ENCODE measurements at places on chromosomes 2 and 18. TPM values are rescaled to one million over a fixed set of nuclear protein-coding genes. Genes with fewer than 3 reads are reported as not detected.

Gene MOB4
- total RNA-seq, result 34.9 TPM

DNA sequence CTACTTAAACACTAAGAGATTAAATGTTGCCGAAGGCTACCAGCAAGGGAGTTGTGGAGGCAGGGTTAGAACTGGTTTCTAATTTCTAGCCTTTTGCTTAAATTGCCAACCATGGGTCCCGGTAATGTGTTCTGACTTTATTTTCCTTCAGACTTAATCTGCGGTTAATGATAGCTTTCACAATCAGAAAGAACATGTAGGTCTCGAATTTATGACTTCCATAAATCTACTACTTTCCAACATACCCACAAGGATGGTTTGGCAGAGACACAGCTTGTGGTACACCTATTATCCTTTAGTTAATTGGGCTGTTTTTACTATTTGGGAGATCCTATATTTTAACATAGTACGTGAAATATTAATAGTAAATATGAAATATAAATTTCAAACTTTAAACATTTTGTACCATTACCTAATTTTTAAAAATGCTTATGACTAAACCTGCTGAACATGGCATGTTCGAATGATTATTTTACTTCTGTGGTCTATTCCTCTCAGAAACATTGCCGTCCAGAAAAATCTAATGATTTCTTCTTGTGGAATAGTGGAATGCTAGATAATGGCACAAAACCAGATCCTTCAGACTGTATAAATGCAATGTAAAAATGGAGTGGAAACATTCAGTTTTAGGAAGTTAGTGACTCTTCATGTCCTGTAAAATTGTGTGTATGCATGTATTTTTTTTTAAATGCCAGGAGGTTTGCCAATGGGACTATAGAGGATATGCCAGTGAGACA is 41.3 kb downstream of the PARD3B start:
- DNase-seq, result no peak

GRCh38 chr2:145413261-145414030 is 893.5 kb upstream of the ZEB2 start:
- DNase-seq, result no peak

- no peak for DNase-seq
These were observed 111.4 kb upstream of the TEX51 start for GRCh38 chr2:126787289-126787688.

- no peak for DNase-seq
These were observed 20.7 kb upstream of the OSBPL6 start for GRCh38 chr2:178173657-178174056.

Gene CYS1
- total RNA-seq, result not detected

GRCh38 chr2:40348038-40348437 is 103.9 kb downstream of the SLC8A1 start:
- DNase-seq, result no peak

Gene FTCDNL1
- not detected for total RNA-seq

GRCh38 chr2:201406077-201406662 is 45.1 kb downstream of the TRAK2 start:
- DNase-seq, result no peak

- no peak for DNase-seq
These were observed 3.4 kb downstream of the MAP4K3 start for GRCh38 chr2:39433586-39434195.

GRCh38 chr2:176160251-176160985 is 3.3 kb downstream of the HOXD3 start:
- DNase-seq, result no peak

Gene PLB1
- total RNA-seq, result 2.6 TPM

DNA sequence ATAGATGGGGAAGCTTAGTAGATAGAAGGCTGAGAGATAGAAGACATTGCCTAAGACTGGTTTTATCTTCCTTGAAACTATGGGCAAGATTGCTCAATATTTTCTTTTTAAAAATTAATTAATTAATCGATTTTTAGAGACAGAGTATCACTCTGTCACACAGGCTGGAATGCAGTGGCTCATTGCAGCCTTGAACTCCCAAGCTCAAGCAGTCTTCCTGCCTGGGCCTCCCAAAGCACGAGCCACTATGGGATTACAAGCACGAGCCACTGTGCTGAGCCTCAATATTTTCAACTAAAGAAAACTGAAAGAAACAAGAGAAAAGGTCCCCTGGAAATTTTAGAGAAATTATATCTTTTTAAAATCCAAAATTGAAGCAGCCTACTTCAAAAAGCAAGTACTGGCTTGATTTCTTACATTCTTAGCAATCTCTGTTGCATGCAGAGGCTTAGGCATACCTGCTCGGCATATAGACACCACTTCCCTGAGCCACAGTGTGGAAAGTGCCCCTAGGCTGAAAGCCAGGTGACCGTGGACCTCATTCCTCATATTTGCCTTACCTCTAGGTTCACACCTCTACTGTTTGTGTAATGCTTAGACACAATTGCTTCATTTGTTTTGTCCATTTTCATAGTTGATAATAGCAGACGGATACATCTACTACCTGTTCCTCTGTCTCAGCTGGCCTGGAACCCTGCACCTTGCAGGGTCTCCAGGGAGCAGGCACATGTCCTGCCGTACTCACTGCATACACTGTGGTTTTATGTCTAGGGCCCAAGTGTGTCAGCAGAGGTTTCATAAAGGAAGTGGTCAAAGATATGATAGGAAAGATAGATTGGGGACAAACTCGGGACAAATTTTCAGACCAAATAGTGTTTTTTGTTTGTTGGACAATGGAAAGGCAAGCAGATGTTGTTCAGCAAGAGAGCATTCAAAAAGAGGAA is 166.5 kb upstream of the ALPP start:
- no peak for DNase-seq

DNA sequence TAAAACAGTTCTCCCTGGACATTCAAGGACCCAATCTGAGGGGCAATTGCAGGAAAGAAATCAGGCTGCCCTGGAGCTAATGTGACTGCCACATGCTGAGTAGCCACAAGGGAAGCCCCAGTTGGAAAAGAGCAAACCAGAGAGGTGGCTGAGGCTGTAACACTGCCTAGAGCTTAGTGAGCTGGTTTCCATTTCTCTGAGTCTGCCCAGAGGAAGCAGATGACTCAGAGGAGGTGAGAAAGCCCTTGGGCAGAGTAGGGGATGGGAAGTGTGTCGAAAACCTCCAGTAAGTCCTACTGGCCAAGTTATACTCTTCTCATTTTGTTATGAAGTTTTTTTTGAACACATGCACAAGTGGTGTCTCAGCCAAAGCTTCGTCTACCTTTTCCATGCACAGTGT is 753.0 kb downstream of the CNTNAP5 start:
- DNase-seq, result no peak
